ENCODE measurements at places on chromosomes 12 and 14.

DNA sequence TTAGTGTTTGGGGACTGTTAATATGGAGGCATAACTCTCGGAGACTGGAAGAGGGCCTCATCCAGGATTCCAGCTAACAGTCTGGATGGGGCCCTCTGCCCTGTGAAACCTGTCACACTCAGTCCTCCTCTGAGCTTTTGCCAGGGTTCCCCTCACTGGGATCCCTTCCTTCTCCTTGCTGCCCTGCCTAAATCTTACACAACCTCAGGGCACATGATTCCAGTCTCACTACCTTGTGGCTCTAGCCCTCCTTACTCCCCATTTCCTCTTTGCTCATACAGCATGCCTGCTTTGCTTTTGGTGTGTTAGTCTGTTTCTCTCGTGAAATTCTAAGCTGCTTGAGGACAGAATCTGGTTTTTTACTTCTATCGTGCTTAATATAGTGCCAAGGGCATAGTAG, 942 bp upstream of the GSG1 start:
- DNase-seq: no peak

DNA sequence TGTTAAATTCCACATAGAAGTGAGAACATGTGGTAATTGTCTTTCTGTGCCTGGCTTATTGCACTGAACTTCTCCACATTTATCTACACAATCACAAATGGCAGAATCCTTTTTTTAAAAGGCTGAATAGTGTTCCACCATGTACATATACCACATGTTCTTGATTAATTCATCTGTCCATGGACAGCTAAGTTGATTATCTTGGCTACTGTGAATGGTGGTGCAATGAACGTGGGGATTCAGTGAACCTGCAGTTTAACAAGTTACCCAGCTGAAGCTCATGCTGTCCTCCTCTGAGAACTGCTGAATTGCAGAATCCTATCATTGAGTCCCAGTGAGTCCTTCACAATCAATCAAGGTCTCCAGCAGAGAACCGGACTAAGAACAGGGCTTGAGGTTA, 74.9 kb downstream of the TBK1 start:
- no peak for DNase-seq

DNA sequence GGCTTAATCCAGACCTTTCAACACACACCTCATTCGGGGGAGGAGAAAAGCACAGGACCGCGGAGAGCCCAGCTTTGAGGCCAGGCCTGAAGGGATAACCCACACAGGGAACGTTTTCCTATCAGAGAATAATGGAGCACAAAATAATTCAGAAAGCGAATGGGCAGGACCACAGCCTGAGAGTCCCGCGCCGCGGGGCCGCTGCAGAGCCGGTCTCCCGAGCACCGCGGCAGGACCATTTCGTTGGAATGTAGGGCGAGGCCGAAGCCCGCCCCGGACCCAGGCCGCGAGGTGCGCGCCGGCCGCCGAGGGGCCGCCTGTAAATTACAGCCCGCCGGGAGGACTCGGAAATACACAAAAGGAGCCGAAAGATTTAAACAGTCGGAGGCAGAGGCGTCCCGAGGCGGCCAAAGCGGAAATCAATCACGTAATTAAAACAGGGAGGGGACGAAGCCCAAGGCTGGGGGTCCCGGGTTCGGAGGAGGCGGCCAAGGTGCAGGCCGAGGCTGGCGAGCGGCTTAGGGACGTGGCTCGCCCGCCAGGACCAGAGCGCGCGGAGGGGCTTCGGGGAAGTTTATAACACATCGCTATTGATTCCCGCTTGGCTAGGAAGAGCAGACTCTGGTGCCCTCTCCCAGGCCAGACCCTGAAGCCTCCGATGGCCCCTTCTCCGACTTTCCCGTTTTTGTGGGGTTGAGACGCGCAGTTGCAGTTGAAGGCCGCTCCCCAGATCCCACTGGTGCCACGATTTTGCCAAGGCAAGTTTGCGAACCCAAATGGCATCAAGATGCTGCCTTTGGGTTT, 6.3 kb upstream of the HOXC4 start:
- no peak for DNase-seq

DNA sequence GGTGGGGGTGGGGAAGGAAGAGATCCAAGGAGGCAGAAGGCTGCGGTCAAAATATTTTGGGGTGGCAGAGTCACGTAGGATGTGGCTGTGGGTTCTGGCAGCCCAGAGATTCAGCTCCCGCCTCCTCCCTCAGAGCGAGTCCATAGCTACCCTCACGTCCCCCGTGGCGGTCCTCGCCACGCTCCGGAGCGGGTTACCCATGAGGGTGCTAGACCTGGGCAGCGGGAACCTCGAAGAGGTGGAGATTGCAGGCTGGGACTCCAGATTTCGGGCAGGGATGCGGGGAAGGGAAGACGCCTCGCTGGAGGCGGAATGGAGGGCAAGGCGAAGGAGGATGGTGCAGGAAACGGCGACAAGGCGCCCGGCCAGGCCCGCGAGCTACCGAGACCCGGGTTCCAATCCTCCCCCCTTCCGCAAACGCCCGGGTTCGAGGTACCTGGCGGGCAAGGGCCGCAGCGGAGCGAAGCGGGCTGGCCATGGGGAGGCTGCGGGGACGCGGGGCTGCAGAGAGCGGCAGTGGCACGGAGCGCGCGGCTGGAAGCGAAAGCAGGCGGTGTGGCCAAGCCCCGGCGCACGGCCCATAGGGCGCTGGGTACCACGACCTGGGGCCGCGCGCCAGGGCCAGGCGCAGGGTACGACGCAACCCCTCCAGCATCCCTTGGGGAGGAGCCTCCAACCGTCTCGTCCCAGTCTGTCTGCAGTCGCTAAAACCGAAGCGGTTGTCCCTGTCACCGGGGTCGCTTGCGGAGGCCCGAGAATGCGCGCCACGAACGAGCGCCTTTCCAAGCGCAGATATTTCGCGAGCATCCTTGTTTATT, 46.2 kb downstream of the BCAT1 start:
- DNase-seq: no peak

GRCh38 chr12:14841761-14842160, 1.6 kb downstream of the ART4 start:
- DNase-seq: no peak

- DNase-seq: no peak
Measured at GRCh38 chr14:20623798-20624197, 17.7 kb downstream of the OR6S1 start.
